ENCODE measurements at places on chromosomes 7 and 10. TPM values are rescaled to one million over a fixed set of nuclear protein-coding genes. Genes with fewer than 3 reads are reported as not detected.

The GDF2 gene
- not detected for total RNA-seq

The PRR15 gene
- total RNA-seq = not detected

The PLEKHS1 gene
- total RNA-seq = not detected

The SCIN gene
- total RNA-seq = not detected

The ARHGAP12 gene
- total RNA-seq = 14.2 TPM

The TBX20 gene
- total RNA-seq = 0.38 TPM

The CALCR gene
- total RNA-seq = not detected

The AOAH gene
- total RNA-seq = 4.5 TPM

The SEC31B gene
- total RNA-seq = 272 TPM

Measured in activated naive CD4-positive, alpha-beta T cell treated with anti-CD3 and anti-CD28 coated beads, Interleukin-2, amount 10 ng/mL, durations not matched to agents 5 hours and 36 hours (primary cell).